ENCODE measurements at places on chromosomes 5 and 9.
A peak's percentile ranks its signal among the peaks of the same experiment; 100 is the strongest.

DNA sequence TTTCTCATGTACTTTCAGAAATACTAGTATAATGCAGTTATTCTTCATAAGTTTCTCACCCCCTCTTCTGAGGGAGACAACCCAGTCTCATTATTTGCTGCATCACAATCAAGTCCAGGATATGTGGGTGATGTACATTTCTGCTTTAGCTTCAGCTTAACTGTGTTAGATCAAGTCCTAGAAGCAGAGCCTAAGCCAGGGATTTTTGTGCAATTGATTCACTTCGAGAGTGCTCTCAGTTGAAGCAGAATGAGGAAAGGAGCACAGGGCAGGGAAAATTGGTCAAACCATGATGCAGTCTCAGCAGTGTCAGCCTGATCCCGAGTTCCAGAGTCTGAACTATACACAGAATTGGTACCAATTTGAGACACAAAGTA, 15.1 kb downstream of the HNRNPK start:
- no peak for DNase-seq

DNA sequence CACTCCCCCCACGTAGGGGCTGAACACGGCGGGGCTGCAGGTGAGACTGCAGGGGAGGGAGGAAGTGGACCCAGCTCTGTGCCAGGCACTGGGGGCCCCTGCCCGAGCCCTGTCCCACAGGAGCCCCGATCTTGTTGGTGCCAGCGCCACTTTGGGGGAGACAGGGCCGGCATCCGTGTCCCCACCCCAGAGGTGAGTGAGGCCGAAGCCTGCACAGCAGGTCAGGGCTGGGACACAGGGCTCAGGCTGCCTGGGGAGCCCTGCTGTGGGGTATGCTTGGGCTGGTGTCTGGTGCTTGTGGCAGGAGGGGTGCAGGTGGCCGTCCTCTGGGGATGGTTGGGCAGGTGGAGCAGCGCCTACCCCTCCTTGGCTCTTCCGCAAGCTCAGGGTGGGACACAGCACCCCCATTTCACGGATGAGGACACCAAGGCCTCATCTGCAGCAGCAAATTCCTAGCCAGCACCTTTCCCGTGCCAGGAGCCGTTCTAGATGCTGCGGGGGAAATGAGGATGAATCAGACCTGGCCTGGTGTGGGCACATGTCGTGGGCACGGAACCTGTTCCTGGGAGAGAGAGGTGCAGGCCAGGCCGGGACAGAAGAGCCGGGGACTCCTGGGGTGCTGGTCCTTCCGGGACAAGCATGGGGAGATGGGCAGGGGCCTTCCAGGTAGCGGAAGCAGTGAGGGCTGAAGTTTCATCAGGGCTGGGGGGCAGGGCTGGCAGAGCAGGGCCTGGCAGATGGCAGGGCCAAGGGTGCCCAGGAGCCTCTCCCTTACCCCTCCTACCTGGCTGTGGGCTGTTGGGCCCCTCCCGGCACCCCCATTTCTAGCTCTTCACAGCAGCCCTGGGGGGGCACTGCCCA, 35.2 kb downstream of the KCNT1 start:
- DNase-seq = no peak

- no peak for DNase-seq
Observed at GRCh38 chr5:154770111-154770510, 14.9 kb downstream of the LARP1 start.

DNA sequence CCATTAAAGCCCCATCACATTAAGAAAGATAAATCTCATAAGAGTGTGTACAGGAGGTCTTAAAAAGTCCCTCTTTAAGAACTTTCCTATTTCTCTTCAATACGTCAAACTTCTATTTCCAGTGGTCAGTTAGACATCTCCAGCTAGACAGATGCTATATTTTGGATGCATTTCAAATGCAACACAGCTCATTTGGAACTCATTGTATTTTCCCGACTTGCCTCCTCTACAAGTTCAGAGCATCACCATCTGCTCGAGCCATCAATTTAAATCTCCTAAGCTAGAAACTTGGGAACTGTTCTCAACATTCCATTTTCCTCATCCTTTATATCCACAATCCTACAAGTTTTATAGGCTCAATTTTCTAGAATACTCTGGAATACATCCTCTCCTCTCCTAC, 3.2 kb upstream of the UHRF2 start:
- no peak for DNase-seq

GRCh38 chr9:121445986-121446385, 53.7 kb downstream of the GGTA1 start:
- DNase-seq = no peak

DNA sequence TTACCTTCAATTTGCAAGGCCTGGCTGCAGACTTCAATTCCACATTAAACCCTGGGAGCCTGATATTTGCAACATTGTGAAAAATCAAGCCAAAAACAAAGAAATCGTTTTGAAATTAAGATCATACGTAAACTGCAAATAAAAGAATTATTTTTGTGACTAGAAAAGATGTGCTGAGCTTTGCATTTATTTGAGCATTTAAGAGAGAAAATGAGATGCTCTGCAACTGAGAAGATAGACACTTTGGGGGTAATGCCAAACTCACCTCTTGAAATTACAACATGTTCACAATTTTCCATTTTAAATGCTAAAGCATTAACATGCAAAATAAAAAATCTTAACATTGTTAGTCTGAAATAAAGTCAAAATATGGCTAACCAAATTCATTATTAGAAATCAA, 46.6 kb downstream of the CSNK1A1 start:
- DNase-seq = no peak

DNA sequence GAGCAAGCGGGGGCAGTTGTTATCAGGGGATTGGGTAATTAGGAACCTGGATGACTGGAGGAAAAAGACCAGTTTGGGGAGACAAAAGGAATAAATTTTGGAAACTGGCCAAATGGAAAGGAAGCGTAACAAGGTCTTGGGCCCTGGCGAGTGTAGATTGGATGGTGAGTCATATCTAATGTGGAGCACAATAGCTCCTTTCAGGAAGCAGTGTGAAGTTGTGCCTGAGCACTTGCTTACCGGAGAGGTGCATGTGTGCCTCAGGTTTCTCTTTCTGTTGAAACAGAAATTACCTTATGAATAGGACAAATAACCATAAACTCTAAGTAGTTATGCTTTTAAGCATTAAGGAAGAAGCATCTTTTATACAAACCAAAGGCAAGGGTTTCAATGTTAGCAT, 176.4 kb downstream of the KIF4B start:
- DNase-seq = no peak

- DNase-seq = no peak
Observed at GRCh38 chr9:80117031-80117430, 545.3 kb downstream of the TLE4 start.

- peak; percentile 32 for DNase-seq
Observed at GRCh38 chr5:157718519-157718918, 12.7 kb upstream of the THG1L start.

DNA sequence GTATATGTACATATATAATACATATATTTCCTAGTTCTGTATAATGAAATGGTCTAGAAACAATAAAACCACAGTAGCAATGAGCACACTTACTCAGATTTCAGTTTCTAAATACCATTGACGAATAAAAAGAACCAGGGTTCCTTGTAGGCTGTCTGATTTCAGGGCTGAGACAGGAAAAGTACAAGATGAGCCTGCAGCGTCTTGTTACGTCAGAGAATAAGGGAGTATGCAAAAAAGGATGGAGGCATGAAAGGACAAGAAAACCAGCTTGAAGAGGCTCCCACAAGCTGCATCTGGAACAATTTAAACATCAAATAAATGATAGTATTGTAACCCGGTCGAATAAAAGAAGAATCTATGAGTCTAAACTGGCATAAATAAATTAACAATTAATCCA, 17.8 kb upstream of the TIFAB start:
- DNase-seq = no peak

DNA sequence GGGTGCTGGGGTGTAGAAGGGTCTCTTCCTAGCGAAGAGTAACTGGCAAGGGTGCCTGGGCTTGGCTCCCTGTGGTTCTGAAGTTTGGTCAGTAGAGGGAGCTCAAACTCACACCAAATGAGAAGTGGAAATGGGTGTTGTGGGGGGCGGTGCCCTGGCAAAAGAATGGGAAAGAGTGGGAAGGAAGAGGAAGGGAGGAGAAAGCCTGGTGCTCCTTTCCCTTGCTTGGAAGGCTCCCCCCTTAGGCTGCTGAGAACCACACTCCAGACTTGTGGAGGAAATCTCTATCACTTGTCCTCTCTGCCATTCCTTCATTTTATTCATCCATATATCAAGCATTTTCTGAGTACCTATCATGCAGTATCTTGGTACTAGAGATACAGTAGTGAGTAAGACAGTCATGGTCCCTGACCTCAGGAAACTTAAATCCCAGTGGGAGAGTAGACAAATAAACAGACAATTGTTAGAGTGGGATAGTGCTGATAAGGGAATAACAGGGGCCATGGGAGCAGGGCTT, 13.0 kb downstream of the SLC4A9 start:
- peak; percentile 55 for DNase-seq

DNA sequence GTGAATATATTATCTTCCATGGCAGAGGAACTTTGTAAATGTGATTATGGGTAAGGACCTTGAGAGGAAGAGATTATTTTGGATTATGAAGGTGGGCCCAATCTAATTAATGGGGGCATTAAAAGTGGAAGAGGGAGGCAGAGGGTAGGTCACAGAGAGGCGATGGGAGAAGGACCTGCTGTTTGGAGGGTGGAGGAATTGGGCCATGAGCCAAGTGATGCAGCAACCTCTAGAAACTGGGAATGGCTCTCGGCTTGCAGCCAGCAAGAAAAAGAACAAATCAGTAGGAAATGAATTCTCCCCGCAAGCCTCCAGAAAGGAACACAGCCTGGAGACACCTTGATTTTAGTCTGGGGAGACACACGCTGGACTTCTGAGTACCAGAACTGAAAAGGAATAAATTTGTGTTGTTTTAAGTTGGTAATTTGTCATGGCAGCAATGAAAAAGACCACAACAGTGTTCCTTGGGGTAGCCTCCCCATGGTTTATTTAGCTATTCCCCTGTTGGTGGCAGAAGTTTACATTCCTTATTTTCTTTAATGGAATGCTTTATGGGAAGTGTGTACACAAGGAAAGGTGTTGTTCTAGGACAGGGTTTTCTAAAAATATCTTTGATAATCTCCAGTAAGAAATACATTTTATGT, 103.6 kb downstream of the HSPA4 start:
- DNase-seq = no peak

GRCh38 chr9:117825609-117826347, 121.6 kb downstream of the TLR4 start:
- DNase-seq = peak; percentile 42

GRCh38 chr9:96585426-96585825, 34.2 kb downstream of the CDC14B start:
- DNase-seq = no peak

DNA sequence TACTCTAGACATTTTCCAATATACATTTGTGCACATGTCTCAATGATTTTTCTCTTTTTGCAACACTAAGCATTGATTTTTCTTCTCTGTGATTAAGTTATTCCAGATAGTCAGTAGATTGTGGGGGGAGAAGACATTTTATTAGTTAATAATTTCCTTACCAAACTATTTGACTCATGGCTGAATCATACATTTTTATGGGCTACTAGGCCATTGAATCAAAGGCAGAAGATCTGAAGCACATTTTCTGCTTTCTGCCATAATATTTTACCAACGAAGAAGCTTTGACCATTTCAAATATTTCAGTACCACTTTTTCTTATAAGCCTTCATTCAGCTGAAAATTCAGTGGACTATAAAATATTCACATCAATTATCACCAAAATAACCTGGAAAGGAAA, 175.6 kb downstream of the IRX2 start:
- no peak for DNase-seq

GRCh38 chr5:334903-335739, 13.6 kb downstream of the AHRR start:
- no peak for DNase-seq

GRCh38 chr5:134120386-134121138, 6.1 kb downstream of the TCF7 start:
- DNase-seq = peak; percentile 35

GRCh38 chr9:4080921-4081895, 218.7 kb downstream of the GLIS3 start:
- DNase-seq = no peak

DNA sequence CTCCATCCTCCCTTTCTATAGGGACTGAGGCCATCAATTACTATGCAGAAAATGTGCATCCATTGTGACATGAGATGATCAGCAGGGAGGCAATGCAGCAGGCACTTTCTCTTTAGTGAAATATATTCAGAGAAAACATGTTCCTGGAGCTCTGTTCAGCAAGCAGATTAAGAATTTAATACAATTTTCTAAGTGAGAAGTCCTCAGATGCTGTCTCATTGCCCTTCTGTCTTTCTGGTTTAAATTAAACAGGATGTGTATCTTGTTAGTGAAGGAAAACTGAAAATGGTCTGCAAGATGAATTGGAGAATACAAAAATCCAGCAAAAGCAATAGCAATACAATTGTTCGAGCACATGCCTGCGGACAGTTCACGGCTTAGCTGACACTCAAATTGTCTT, 445.8 kb upstream of the RIOK2 start:
- DNase-seq = no peak

GRCh38 chr5:155136216-155136850, 122.8 kb downstream of the KIF4B start:
- no peak for DNase-seq

DNA sequence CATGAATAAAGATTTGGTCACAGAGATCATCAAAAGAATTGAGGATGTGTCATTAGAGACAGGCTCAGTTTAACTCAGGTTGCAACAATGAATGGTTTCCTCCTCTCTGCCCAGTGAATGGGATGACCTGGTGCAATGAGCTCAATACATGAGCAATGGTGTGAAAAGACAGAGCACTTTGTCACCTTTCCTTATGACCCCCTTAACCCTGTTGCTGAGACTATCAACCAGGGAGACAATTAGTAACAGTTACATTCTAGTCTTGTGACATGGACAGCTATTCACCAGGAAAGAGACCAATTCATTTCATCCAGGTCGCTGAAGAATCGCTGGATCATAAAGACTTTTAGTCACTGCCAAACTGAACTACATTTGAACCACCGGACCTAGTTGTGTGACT, 19.9 kb upstream of the CDH6 start:
- DNase-seq = no peak

DNA sequence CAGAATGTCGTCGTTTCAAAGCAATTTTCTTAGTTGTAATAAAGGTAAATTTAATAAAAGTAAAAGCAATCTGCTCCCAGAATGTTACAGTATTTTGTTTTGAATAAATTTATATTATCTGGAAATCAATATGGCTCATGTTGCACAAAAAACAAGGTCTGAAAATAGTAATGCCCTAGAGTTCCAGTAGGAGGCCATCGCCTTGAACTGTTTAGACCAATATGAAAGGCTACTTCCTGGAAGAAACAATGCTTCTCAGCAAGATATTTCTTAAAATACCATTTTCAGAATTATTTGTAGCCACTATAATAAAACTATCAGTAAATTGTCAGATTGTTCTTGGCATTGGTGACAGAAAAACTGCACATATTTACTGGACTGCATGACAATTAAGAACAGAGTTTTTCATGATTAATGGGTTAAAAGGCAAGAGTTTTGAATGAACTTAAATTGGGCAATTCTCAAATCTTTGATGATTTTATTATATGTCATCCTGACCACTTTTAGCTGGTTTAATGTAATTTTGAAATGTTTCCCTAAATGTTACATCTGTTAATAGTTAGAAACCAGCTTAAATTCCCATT, 153.2 kb downstream of the COMMD10 start:
- no peak for DNase-seq

GRCh38 chr5:38831909-38832308, 13.9 kb upstream of the OSMR start:
- DNase-seq = no peak

Data from CD4-positive, alpha-beta T cell treated with Interleukin-17A for 4 hours (primary cell).